ENCODE measurements at places on chromosomes 7 and 10. TPM values are rescaled to one million over a fixed set of nuclear protein-coding genes. Genes with fewer than 3 reads are reported as not detected.

The ZNF138 gene
- 5.1 TPM for total RNA-seq

DNA sequence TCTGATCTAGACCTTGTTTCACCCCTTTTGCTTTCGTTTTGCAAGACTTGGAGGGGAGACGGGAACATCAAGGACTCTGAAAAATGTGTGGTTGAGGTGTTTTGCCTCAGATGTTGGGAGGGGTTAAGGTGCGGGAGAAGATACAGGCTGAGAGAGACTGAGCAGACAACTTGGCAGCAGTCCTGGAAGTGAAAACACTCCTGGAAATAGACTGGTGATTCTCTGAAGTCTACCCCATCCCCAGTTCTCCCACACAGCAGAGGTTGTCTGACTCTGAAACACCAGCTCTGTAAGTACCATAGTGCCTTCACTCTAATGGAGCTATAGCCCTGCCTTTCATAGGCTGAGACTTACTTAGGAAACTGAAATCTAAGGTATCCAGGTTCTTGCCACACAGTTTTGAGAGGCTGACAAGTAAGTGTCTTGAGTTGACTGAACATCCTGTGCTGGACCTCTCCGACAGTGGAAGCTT is 152.5 kb downstream of the PPP1R9A start:
- H3K27ac ChIP-seq, result no peak overlapping the region
- no peaks in the 10 kb centered on the region for H3K27me3 ChIP-seq
- H3K36me3 ChIP-seq, result no peaks in the 10 kb centered on the region
- DNase-seq, result no peak
- H3K4me3 ChIP-seq, result no peak overlapping the region

DNA sequence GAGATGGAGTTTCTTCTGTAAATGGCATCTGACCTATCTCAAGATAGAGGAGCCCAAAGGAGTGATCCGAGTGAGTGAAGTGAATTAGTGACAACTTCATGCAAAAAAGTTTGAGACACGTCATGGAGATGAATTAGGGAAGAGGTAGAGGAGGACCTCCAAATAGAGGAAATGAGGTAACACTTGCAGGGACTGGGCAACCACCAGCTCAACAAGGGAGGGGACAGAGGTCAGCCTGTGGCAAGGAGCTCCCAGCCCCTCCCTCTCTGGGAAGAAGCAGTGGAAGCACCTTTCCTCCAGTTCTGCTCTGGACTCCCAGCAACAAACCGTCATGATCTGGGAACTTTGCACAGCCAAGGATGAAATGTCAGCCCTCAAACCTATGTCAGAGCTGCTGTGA is 83.5 kb upstream of the IKZF1 start:
- DNase-seq, result no peak
- no peaks in the 10 kb centered on the region for H3K36me3 ChIP-seq
- H3K4me3 ChIP-seq, result no peak overlapping the region
- peaks cover 7% of the 10 kb centered on the region for H3K27me3 ChIP-seq
- no peak overlapping the region for H3K27ac ChIP-seq

- no peak overlapping the region for H3K4me3 ChIP-seq
- DNase-seq, result no peak
- H3K27ac ChIP-seq, result no peak overlapping the region
- H3K27me3 ChIP-seq, result no peaks in the 10 kb centered on the region
Observed at GRCh38 chr7:22702516-22702915, 24.5 kb upstream of the IL6 start.

DNA sequence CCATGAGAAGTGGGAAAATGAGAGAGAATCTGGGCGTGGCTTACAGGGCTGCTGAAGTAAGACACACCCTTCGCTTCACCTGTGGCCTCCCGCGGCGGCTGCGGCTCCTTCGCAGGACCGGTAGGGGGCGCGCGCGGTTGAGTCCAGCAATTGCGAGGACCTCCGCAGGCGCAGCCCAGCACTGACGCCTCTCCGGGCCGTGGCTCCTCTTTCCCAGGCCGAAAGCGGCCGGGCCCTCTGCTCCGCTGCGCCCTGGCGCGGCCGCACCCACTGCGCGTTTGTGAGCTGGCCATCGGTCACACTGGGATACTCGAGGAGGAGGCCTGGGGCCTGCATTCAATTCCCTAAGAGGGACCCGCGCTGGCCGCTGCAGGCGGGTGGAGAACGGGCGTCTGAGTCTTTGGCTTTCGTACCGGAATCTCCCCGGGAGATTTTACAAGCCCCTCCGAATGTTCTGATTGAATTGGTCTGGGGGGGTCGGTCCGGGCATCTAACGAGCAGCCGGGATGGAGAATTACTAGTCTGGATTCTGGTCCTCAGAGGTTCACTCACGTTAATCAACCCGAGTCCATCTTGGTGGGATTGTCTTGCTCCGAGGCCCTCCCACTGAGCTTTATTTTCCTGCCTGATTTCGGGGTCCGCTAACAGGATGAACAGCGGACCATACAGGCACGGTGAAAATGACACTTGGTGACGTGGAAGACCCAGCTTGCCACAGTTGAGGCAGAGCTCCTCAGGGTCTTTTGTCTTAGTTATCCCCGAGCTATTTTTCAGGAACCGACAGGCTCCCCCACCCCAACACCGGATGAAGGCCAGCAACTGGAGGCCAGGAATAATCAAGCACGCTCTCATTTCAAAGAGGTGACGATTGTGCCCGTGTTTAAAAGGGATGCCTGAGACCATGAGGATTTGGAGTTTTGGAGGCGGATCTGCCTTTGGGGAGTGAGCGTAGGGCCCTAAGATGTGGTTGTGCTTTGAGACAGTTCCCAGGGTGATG is at the start of gene LRRD1:
Gene LRRD1, minus strand, starts transcription at position 215 of the 997 bp plus-strand sequence. CDS start 13,940 bp downstream, outside the sequence.
- peak within 1 kb of the TSS; percentile 84 for H3K27ac ChIP-seq
- H3K27me3 ChIP-seq, result no peaks in the 10 kb centered on the region
- DNase-seq, result peak; percentile 87
- H3K36me3 ChIP-seq, result no peaks in the 10 kb centered on the region

GRCh38 chr7:70807650-70808049 is 324.3 kb upstream of the GALNT17 start:
- H3K27ac ChIP-seq, result no peak overlapping the region
- no peak overlapping the region for H3K4me3 ChIP-seq
- no peaks in the 10 kb centered on the region for H3K36me3 ChIP-seq
- H3K4me1 ChIP-seq, result no peaks in the 10 kb centered on the region
- H3K27me3 ChIP-seq, result peaks cover 48% of the 10 kb centered on the region
- DNase-seq, result no peak
